ENCODE measurements at places on chromosomes 6 and 20.

GRCh38 chr6:129592516-129593232 is 117.3 kb downstream of the ARHGAP18 start:
- no peak for DNase-seq

DNA sequence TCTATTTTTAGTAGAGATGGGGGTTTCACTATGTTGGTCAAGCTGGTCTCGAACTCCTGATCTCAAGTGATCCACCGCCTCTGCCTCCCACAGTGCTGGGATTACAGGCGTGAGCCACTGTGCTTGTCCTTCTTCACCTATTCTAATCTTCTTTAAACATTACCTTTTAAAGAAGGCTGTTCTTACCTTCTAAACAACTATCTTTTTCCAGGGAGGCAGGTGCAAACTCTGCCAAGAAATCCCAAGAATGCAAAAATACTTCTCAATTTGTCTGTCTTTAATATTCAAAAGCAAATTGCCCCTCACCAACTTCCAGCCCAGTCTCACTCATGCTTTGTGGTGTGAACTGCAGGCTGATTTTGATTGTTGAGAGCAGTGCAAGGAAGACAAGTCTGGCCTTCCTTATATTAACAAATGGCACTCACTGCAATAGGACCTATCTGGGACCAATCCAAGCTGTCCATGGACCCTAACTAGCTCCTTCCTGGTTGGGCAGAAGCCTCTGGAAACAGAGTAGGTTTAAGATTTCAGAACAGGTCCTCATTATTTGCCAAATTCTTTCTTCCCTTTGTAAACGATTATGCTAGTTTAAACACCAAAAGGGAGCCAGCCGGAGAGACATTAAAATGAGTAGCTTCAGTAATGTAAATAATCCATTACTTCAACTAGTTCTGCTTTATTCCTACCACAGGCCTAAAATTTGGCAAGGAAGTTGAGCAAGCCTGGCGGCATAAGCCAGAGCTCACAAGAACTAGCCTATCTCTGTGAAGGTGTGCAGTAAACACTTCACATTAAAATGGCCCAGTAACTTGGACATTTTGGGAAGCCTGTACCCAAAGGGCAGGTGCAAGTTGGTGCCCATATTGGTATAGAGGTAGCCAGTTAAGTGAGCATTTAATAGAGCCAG is 1.6 kb downstream of the SCAND1 start:
- DNase-seq, result peak; percentile 12

DNA sequence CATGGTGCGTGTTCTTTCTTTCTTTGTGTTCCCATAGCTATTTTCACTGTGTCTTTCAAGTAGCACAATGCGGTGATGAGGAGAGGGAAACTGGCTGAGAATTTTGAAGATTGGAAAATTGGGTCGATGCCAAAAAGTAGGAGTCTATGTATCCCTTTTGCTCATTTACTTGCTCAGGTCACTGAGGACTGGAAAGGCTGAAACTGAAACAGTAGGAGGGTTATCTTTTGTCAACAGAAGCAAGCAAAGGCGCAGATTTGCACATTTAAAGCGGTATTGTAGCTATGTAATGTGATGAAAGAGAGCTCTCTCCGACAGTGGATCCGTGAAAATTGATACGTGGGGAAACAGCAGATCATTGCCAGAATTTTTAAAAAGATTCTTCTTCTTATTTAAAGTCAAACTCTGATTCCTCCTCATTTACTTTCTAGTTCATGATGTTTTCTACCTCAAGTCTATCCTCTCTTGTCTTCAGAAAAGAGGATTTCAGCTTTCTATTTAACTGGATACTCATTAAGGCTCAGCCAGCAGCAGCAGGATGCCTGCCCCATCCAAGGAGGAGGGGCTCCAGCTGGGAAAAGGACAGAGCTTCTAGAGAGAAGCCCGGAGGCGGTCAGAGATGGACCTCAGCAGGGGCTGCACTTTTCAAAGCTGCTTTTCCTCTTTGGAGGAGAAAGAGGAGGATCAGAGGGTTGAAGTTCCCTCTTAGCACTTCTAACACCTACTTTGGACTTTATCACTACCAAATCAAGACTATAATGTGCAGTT is 15.9 kb upstream of the FYN start:
- no peak for DNase-seq

- DNase-seq, result no peak
Measured at GRCh38 chr6:34527751-34528670, 28.1 kb downstream of the SPDEF start.

DNA sequence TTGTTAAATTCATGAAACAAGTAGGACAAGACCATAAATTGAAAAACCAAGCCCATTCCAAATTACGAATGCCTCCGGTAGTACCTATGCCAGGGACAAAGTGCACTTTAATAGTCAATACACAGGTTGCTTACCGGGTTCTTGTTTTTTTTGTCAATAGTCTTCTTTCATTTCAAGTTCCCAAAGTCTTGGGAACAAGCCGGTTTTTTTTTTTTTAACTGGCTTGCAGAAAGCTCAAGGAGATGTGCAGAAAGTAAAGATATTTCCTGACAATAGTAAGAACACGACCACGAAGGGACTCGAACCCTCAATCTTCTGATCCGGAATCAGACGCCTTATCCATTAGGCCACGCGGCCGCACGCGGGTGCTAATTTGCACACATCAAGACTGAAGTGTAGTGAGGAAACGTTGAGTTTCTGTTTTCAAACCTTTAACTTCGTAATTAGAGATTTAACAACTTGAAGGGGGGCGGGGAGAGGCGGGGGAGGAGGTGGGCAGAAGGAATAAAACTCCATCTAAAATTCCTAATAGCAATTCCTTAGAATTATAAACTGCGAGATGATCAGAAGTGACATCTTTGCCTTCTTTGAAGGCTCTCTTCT is 181.0 kb downstream of the TRIM27 start:
- no peak for DNase-seq

GRCh38 chr6:147900247-147900830 is 391.8 kb downstream of the SAMD5 start:
- DNase-seq, result no peak

GRCh38 chr6:106475284-106475683 is 114.8 kb downstream of the CRYBG1 start:
- DNase-seq, result no peak

DNA sequence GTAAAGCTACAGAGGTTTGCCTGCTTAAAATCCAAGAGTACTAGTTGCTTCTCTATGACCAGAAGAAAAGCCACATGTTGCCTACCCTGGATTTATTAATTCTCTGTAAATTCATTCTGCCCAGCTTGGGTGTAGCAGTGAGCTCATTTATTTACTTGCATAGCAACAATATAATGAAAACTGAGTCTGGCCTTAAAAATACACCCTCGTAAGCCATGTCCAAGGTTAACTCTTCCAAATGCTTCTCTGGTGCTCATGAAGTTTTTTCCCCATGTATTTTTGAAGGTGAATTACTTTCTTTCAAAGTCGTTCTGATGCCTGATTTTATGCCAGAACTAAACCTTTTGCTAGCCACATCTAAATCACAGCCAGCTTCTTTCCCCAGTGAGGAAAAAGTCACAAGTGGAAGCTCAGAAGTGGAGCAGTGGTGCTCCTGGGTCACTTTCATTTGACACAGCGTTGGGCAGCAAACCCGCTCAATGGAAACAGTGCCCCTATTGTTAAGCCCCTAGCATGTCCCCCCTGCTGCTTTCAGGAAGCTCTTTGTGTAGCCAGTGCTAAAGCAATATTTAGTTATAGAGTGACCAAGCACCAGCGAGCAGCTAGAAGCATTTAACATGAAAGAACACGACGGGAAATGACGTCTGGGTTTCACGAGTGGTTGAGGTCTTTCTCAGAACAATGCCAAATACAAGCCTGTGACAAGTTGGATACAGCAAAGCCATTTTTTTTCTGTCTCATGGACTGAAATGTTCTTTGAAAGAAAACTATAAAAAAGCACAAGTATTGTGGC is 29.8 kb downstream of the NEDD9 start:
- DNase-seq, result peak; percentile 54

- DNase-seq, result no peak
Measured at GRCh38 chr6:30792786-30793185, 48.4 kb upstream of the IER3 start.
